GM03348 (cell line): ENCODE measurements at places on chromosomes 6 and 20.

GRCh38 chr6:147282566-147282959, 78.3 kb downstream of the STXBP5 start:
- DNase-seq = no peak

DNA sequence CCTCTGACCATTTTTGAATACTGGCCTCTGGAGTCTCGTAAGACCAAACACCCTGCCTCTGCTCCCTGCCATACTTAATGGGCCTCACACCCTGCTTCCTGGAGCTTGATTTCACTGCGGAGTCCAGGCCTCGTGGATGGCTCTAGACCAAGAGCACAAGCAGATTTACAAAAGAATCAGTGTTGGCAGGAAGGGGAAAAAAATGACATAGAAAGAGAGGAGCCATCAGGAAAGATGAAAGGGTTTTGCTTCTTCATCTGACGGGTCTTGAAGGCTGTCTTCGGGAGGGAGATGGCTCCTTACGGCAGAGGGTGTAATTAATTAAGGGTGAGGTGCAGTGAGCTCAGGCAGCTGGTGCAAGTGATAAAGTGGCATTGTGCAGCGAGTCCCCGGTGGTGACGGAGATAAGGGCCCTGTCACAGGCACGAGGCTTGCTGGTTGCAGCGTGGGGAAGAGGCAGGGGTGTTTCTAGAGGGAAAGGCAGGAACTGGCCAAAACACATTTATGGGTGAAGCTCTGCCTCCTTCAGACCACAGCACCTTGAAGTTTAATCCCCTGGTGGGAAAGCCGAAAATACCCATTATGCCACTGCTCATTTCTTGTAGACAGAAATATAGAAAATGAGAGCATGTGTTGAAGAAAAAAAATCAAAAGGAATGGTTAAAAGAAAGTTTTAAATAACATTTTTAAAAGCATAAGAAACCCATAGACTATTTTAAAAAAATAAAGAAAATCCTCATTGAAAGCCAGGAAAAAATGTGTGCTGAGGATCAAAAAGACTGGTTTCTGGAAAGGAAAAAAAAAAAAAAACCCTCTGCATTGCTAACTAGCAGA, 128.6 kb upstream of the LRFN2 start:
- DNase-seq = no peak

DNA sequence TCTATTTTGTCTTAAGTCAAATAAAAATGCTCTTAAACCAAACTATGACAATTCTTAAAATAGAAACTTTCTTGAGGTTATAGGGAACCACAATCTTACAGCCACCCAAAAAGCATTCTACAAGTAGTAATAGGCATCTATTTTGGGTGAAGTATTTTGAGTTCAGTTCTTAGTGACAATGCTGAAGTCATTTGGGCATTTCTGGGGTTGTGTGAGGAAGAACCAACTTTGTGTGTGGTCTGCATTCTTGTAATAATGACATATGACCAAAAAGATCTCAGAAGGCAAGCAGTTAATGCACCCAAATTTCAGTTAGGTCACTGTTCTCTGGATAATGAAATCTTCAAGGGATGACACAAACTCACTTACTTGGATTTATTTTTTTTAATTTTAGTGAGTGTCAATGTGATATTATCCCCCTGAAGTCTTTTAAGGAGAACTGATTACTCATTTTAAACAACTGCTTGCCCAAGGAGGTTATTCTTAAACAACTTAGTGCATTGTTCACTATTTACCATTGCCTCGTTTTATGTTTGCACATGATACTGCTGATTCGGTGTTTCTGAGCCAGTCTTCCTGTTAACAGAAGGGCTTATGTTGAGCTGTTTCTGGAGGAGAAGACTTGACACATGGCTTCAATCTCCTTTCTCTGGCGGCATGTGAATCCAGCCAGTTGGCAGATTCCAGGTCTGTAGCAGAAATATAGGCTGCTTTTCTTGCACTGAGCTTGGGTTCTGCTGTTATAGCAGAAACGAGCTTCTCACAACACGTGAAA, 618.9 kb downstream of the BCKDHB start:
- DNase-seq = peak; percentile 22

DNA sequence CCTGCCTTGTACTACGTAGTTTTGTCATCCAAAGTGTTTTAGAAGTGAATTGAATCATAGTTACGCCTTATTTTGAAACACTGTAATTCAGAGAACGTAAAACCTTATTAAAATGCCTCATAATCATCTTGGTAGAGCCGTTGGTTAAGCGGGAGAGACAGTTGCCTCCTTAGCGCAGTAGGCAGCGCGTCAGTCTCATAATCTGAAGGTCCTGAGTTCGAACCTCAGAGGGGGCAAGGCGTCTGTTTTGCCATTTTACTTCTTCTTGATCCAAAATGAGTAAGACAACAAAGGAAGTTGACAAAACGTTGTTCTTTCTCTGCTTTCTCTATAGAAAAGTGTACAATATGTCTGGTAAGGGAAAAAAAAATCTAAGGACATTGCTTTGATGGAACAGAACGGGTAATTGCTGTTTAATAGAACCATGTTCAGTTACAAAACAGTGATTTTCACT, 20.7 kb upstream of the TRIM27 start:
- DNase-seq = peak; percentile 53

DNA sequence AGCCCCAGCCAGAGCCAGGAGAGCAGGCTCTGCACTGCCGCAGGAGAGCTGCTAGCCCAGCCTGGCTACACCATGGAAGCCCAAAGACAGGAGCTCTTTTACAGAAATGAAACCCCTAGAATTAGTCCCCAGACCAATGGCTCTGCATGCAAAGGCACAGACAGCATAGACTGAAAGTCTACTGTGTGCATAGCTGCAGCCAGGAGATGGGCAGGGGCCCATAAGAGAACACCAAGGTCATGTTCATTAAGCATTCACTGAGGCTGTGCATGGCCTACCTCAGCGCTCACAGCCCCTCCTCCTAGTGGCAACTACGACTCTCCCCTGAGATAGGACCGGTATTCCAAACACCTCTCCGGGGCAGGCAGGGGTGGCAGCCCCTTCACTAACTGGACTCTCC, 34.9 kb downstream of the SNX5 start:
- no peak for DNase-seq

DNA sequence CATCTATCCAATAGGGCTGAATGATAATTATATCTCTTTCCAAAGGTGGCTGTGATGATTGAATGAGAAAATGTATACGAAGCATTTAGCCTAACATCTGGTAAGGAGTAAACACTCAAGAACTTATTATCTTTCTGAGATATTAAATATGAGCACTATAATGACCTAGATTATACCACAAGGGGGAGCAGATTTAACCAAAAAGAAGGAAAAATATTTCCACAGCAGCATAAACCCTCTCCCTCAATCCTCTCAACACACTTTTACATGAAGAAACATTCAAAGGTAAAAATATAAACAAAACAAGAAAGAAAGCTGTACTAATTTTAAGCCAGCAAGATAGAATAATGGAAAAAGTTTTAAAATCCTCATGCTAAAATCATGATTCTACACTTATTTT, 68.4 kb downstream of the SHPRH start:
- DNase-seq = no peak

- no peak for DNase-seq
These were observed 20.9 kb upstream of the SLC17A1 start for GRCh38 chr6:25852756-25853155.

DNA sequence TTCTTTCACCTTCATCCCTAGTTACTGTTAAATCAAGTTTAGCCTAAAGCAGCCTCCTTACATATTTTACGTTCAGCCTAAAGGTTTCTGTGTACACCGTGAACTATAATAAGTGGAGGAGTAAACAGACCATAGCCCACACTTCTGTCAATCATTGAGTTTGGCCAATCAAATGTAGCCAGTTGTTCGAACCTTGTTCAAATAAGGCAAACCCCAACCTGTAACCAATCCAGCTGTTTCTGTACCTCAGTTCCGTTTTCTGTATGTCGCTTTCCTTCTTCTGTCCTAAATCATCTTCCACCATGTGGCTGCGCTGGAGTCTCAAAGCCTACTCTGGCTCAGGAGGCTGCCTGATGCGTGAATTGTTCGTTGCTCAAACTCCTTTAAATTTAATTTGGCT, 1.8 kb upstream of the FBXO30 start:
- DNase-seq = no peak

GRCh38 chr20:39825524-39825923, 863.4 kb downstream of the DHX35 start:
- no peak for DNase-seq

- DNase-seq = no peak
These were observed 116.6 kb downstream of the PLCB4 start for GRCh38 chr20:9185511-9185910.

DNA sequence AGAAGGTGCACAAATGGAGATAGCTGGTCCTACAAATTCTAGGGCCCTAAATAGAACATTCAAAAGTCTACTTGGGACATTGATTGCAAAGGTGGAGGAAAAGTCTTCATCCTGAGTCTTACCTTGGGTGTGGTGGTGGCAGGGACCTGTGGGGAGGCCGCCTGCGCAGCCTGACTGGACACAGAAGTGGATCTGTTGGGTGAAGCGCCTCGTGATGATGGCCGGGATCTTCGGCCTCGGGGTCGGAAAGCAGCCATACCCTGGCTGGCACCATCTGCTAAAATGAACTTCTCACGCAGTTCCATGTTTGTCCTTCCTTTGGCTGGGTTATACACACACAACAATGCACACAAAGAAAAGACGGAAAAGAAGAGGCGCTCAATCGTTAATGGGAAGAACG, 179.2 kb downstream of the DST start:
- no peak for DNase-seq

DNA sequence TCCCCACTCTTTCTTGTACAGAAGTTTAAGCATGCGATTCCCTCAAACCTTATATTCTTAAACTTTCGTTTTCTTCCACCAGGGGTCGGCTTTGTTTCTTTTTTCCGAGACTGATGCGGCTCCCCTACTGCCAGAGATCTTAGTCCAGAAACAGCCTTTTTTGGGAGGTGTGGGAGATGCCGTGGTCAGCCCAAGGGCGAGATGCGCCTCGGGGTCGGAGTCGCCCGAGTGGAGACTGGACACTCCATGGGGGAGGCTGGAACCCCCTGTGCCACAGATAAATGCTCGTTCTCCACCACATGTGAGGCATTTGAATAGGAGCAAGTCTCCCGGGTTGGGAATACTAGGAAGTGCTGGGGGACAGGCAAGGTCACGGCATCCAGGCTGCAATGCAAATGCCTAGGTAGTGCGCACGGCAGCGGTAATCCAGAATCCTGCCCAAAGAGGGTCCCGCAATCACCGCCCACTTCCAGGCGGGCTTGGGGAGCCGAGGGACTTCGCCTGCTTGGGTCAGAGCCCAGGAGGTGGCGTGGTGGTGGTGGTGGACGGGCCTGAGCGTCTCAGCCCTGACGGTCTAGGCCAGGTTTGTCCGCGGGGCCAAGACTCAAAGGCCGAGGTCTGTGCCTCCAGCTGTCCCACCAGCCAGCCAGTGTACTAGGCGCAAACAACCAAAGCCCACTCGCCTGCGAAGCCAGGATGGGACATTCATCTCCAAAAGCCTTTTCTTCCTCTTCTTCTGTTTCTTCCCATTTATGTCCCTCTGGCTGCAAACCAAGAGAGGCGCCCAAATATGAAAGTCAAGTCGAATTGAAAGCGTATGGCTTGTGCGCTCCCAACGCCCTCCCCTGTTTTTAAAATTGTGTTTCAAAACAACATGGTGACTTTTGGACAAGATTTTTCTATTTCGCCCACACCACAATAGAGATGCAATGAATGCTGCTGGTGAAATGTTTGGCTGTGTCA, 39.3 kb upstream of the OSTM1 start:
- peak; percentile 86 for DNase-seq

DNA sequence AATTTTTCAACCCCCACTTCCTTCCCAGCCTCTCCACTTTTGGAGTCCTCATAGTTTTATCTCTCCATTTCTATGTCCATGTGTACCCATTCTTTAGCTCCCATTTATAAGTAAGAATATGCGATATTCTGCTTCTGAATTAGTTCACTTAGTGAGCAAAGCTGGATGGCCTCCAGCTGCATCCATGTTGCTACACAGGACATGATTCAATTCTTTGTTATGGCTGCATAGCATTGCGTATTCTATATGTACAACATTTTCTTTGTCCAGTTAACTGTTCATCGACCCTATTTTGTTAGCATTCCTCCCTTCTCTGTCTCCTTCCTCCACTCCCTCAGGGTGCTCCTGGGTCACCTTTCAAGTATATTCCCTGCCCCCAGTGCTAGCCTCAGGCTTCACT, 210.0 kb upstream of the SSTR4 start:
- DNase-seq = no peak

- no peak for DNase-seq
These were observed 118.5 kb upstream of the PHACTR3 start for GRCh38 chr20:59485576-59486454.
